ENCODE measurements at places on chromosomes 13 and 19.

DNA sequence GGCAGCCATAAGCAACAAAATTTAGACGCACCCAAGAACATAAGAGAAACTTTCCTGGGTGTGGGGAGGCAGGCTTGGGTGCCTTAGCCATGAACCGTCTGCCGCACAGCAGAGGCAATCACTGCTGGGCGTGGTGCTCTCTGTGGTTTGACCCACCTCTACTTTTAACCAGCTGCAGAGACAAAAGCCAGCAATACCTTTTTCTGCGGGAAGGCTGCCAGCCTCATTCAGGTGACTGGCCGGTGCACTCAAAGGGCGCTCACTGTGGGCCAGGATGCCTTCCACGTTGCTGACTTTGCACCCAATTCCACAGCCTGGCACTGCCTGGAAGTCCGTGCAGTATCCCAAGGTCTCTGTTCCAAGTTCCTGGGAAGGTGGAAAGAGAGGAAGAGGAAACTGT lies 69.1 kb downstream of the ATP7B start:
- no peak for DNase-seq

DNA sequence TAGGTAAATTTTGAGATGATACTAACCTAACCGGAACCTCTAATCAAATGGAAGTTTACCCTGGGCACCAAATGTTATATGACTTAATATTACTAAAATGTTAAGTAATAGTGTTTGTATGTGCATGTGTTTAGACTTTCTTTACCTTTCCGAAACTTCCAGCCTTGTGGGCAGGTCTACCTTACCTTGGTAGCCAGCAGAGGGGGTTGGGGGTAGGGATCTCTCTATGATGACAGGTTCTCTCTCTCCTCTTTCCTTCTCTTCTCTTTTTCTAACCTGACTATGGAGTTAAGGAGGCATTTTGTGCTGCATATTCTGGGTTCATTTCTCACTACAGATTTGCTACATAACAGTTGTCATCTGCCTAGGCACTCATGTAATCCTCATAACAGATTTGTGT lies 6.8 kb upstream of the FRY start:
- no peak for DNase-seq

GRCh38 chr13:100584896-100585295 lies 3.7 kb downstream of the GGACT start:
- no peak for DNase-seq

GRCh38 chr19:40576585-40577451 lies at the start of gene SHKBP1:
Gene SHKBP1 (plus strand): TSS chr19:40576873. CDS start chr19:40576900, 27 bp downstream.
- DNase-seq = peak; percentile 97

- DNase-seq = no peak
Observed at GRCh38 chr19:5309438-5310204, 31.0 kb downstream of the PTPRS start.

DNA sequence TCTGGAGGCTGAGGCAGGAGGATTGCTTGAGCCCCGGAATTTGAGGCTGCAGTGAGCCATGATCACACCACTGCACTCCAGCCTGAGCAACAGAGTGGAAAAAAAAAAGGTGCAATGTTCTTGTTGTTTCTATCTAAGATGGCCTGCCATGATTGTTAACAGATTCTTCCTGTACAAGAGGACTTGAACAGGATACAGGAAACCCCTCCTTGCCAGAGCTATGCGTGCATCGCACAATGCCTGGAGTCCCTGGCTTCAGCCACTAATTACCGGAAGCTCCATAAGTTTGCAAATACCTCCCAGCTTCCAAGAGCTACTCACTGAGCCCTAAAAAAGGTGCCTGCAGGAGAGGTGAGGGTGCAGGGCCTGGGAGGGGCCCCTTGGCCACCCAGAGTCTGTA lies 13.1 kb upstream of the HIF3A start:
- DNase-seq = no peak

- DNase-seq = peak; percentile 85
Observed at GRCh38 chr19:10259162-10259905, 7.3 kb downstream of the MRPL4 start.

GRCh38 chr13:63840551-63841421 lies 2425.1 kb upstream of the PCDH20 start:
- DNase-seq = no peak

DNA sequence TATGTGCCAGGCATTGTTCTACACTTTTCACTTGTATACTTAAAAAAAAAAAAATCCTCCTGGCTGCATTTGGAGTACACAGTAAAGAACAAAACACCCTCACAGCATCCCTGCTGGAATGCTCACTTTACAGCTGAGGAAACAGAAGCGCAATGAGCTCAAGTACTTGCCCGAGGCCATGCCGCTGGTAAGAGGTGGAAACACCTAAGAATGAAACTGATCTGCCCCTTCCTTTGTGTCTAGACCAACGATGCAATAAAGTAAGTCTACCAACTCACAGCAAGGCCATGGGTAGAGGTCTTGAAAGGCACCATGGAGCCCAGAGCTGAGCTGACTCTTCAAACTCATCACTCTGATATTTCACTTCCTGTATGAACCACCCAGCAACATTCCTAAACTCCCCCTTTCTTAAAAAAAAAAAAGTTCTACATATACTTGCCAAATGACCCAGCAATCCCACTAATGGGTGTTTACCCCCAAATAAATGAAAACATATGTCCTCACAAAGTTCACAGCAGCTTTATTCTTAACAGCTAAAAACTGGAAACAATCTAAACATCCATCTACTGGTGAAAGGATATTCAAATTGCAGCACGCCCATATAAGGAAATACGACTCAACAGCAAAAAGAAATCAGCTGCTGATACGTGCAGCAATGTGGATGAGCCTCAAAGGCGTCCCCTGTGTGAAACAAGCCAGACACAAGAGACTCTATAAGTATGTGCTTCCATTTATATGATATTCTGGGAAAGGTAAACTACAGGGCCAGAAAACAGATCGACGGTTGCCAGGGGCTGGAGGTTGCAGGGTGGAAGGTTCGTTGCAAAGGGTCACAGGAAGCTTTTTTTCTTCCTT lies 236.6 kb upstream of the MAB21L1 start:
- no peak for DNase-seq

GRCh38 chr19:51016798-51017683 lies 2.5 kb downstream of the KLK10 start:
- DNase-seq = peak; percentile 5

- DNase-seq = peak; percentile 29
Observed at GRCh38 chr13:23960566-23961156, 63.4 kb upstream of the C1QTNF9B start.

DNA sequence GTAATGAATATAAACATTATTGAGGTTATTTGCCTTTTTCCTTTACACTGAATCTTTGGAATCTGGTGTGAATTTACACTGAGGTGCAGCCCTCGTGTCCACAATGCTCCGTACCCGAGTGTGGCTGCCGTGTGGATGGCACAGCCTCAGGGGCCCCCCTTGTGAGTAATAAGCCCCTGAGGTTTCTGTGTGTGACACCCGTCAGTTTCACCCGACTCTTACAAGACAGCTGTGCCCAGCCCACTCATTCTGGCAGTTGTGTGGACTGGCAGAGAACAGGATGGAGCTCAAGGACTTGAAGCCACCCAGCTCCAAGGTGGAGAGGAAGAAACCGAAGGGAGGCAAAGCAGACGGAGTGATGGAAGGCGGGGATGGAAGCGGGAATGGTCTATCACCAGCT lies 7.8 kb downstream of the PROZ start:
- no peak for DNase-seq

GRCh38 chr13:43572656-43573360 lies 214.0 kb downstream of the ENOX1 start:
- no peak for DNase-seq

- DNase-seq = no peak
Observed at GRCh38 chr19:53595510-53595867, 36.3 kb upstream of the DPRX start.

- no peak for DNase-seq
Observed at GRCh38 chr19:35000647-35001501, 751 bp downstream of the GRAMD1A start.

Data from NCI-H446 (cell line).